ENCODE measurements at places on chromosomes 13 and 19.

GRCh38 chr13:113660066-113660465 lies 2.1 kb upstream of the ATP4B start:
- DNase-seq, result no peak

GRCh38 chr13:95100525-95101433 lies 200.5 kb downstream of the ABCC4 start:
- no peak for DNase-seq

DNA sequence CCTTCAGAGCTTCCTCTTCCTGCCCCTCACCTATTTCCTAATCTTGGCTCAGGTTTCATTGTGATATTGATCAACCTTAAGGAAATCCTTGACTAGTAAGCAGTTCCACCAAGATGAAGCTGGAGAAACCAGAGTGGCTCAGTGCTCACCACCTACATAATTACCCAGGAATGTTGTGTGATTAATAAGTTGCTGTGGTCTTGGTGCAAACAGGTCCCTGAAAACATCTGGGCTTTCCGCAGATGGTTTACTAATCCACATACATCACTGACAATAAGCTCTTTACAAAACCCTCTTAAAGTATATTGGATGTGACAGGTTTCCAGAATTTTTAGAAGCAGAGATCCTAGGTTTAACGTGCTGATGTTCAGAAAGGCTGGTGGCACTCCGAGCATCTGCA lies 8.6 kb upstream of the SERP2 start:
- no peak for DNase-seq

- peak; percentile 27 for DNase-seq
Measured at GRCh38 chr19:48654299-48655059, 8.5 kb upstream of the CA11 start.

DNA sequence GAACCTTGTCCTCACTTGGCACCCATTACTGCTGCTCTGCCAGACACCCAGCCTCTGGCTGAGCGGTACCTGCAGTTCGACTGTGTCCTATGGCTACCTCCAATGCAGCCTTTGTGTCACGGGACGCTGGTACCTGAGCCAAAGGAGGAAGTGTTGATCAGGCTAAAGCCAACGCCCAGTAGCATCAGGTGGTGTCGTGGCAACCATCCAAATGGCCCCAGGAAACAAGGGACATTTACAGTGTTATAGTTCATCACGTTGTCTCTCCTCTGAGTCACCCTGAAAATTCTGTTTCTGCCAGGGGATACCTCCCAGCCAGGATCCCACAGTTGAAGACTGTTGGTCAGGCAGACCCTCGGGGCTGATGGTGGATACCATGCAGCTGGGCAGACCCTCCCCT lies 10.1 kb downstream of the RHPN2 start:
- DNase-seq, result peak; percentile 50

- DNase-seq, result no peak
Measured at GRCh38 chr19:5112681-5113575, 144.0 kb downstream of the KDM4B start.

- no peak for DNase-seq
Measured at GRCh38 chr19:17104679-17105078, 29.1 kb downstream of the MYO9B start.

- DNase-seq, result peak; percentile 30
Measured at GRCh38 chr13:25371875-25372283, at the start of gene ATP8A2. Gene ATP8A2 (plus strand): TSS chr13:25371974. CDS start chr13:25372213, 239 bp downstream.

- DNase-seq, result no peak
Measured at GRCh38 chr13:98466634-98467236, 110.2 kb downstream of the STK24 start.

DNA sequence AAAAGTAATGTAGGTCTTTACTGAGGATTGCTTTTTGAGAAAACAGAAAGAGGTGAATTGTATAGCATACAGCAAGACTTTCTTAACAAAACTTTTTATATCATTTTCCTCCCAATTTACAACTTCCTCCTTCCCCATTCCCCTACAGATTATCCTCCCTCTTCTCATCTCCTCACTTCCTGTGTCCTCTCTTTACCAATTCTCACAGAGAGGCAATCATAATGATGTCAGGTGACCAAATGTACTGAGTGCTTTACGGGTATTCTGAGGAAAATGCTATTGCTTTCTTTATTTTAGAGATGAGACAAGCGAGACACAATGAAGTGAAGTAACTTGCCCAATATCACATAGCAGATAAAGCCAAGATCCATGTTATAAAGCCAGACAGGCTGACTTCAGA lies 1.7 kb upstream of the MTMR6 start:
- DNase-seq, result no peak

DNA sequence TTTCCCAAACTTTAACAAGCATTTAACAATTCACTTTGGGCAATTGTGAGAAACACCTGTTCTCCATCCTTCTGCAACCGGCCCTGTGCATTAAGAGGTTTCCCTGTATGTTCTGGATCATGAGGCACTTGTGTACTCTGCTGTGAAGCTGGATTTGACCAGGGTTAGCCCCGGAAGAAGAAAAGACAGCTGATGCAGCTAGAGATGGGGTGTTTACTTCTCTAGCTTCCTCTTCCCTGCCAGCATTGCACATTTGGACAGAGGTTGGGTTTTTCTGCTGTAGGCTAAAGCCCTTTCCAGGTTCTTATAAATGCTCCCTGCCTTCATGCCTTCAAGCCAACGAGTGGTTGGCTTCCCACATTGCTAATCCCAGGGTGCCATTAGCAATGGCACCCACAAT lies 20.9 kb downstream of the MBD3L2B start:
- no peak for DNase-seq

DNA sequence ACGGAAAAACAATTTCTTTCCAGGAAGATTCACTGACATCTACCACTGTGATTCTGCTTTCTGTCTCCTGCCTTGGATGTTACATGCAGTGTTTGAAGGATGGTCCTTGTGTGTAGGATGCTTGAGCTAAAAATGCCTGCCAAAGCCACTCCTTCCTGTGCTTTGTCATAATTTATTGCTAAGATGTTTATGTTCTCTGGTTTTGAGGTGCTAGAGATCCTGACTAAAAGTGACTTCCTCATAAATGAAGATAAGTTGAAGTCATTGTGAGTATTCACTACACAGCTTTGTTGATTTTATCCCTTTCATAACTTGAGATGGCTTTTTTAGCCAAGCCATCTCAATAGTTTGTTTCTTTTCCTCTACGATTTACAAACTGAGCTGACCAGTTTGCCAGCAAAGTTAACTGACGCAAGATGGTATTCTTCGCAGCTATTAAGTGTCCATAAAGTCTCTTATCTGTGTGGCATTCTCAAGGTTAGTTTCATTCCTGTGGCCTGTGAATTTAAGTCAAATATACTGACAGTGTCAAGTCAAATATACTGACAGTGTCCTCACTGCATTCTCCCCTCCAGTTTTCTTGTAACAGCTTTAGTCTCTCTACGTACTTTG lies 15.7 kb upstream of the FBXL3 start:
- DNase-seq, result peak; percentile 16

DNA sequence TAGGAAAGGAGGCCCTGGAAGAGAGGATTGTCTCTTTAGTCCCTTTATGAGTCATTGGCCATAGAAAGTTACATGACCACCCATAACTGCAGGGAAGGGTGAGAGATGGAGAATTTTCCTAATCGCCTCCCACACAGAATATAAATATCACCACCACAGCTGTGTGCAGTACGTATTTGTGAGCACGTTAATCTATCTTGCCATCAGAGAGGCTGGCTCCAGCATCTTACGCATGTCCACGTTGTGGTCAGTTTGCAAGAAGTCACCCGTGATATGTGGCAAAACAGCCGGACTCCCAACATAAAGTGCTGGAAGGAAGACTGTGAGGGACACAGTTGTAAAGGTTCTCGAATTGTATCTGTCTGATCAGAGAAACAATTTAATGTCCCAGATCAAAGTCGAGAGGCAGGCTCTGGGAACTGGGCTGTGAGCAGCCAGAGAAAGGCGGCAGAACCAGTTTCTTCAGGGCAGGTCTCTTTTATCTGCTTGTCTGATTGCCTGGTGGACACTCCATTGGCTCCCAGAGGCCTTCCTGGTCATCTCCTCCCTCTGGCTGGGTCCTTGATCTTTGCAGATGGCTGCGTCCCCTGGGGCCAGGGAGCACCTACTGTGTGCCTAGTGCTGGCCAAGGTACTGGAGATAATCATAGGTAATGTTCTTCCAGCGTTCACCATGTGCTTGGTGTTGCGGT lies 74.9 kb downstream of the SIPA1L3 start:
- DNase-seq, result peak; percentile 60

GRCh38 chr19:6092329-6093286 lies 17.7 kb downstream of the RFX2 start:
- DNase-seq, result peak; percentile 94

DNA sequence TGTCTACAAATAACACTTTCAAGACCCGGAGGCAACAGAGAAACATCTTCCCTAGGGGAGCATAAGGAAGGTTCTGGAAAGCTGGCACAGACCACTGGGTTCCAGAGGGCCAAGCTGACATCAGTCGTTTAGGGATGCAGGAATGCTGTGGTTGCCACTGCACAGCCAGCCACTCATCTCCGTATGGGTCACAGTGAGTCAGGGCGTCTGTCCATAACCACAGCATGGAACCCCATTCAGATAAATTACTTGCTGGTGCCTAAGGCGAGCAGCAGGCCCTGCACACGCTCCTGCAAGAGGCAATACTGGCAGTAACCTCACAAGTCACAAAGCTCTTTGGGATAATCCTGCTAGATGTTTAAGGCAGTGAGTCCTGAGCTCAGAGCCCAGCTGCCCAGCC lies 140.9 kb upstream of the UBL3 start:
- DNase-seq, result no peak

DNA sequence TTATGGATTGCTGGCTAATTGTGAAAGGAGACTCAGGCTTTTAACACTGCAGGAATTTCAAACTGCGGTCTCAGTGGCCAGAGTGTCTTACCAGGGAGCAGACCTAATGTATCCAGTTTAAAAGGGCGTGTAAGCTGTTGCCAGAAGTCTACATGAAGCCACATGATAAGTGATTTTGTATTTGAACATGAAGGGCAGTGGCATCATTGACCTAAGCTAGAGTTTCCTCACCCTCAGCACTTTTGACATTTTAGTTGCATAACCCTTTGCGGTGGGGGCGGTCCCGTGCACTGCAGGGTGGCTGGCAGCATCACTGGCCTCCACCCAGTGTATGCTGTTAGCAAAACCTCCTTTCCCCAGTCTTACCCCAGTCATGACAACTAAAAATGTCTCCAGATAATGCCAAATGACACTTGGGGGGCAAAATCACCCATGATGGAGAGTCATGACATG lies 23.7 kb upstream of the GPR18 start:
- no peak for DNase-seq

DNA sequence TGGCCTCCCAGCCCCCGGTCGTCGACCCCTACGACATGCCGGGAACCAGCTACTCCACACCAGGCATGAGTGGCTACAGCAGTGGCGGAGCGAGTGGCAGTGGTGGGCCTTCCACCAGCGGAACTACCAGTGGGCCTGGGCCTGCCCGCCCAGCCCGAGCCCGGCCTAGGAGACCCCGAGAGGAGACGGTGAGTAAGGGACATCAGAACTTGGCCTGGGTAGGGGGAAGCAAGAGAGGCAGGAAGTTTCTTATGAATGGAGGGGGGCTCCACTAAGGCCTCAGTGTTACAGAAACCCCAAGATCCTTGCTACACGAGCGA lies 2.9 kb downstream of the FOSB start:
- DNase-seq, result peak; percentile 13

GRCh38 chr13:50549221-50549942 lies 294.1 kb downstream of the DLEU7 start:
- no peak for DNase-seq

DNA sequence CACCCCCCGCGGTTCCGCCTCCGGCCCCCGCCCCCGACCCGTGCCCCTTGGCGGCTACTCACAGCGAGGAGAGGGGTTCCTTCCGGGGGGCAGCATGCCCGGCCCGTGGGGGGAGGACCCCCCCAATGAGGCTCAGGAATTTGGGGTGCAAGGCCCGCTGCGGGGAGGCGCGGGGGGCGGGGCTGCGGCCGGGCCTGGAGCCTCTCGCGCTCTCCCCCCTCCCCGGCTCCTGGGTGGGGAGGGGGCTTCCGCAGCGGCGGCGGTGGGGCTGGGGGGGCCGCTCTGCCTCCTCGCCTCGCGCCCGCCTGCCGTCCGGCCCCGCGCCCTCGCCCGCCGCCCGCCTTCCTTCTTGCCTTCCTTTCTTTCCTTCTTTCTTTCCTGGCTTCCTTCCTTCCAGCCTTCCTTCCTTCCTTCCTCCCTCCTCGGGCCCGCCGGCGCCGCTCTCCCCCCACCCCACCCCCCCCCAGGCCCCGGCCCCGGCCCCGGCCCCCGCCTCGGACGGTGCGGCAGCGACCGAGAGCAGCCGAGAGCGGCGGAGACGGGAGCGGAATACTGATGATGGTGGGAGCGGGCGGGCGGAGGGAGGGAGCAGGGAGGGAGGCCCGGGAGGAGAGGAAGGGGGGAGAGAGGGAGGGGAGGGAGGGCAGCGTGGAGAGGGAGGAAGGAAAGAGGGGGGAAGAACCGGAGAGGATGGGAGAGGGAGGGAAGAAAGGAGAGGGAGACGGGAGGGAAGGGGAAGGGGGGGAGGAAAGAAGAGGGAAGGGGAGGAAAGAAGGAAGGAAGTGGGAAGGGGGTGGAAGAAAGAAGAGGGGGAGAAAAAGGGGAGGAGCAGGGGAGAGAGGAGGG lies at the start of gene LRRC4B:
TSS of gene LRRC4B (minus strand) at position 554 of the 846 bp plus-strand sequence. CDS start 19,597 bp downstream, outside the sequence.
- DNase-seq, result peak; percentile 60

- no peak for DNase-seq
Measured at GRCh38 chr13:31012655-31013024, 80.2 kb downstream of the TEX26 start.

DNA sequence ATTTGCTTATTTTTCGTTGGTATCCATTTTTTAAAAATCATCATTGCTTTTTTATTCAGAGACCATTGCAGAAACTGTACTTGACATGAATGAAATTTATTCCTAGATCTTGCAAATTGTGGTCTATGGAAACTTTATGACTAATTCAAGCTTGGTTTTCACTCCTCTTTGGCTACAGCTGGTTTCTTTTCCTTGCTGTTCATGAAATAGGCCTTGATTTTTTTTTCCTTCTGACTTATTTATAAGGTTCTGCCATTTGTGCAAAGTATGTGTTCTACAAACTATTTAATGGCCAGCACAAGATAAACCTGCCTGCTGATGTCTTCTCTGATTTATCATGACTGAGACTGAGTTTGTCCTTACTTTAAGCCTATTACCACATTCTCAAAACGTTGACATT lies 764.0 kb upstream of the SLITRK5 start:
- no peak for DNase-seq
